ENCODE measurements at places on chromosomes 7 and 10.

GRCh38 chr7:121085922-121086321 is 97.4 kb downstream of the CPED1 start:
- DNase-seq = no peak

GRCh38 chr10:49541762-49542161 is 2.8 kb upstream of the ERCC6 start:
- DNase-seq = no peak

- no peak for DNase-seq
Observed at GRCh38 chr10:27741173-27742091, 4.2 kb downstream of the MKX start.

DNA sequence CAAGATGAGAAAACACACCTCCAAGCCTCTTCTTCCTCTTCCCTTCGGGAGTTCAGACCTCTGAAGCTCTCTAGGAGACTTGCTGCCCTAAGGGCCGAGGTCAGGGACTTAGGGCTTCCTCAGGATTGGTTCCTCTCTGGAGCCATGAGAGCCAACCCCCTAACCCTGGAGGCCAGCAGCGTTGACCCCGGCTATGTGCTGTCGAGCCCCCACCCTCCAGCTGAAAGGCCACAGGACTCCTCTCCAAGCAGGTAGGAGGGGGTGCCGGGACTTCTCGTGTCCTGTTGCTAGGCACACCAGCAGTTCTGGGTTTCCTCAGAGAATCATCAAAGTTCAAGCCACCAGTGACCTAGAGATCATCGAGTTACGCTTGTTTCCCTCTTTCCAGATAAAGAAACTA is 87.4 kb downstream of the ARHGAP22 start:
- no peak for DNase-seq

DNA sequence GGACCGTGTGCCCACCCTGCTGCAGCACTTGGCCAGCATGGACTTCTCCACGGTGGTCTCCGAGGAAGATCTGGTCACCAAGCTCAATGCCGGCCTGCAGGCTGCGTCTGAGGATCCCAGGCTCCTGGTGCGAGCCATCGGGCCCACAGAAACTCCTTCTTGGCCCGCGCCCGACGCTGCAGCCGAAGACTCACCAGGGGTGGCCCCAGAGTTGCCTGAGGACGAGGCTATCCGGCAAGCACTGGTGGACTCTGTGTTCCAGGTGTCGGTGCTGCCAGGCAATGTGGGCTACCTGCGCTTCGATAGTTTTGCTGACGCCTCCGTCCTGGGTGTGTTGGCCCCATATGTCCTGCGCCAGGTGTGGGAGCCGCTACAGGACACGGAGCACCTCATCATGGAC is 1.4 kb downstream of the RBP3 start:
- no peak for DNase-seq

DNA sequence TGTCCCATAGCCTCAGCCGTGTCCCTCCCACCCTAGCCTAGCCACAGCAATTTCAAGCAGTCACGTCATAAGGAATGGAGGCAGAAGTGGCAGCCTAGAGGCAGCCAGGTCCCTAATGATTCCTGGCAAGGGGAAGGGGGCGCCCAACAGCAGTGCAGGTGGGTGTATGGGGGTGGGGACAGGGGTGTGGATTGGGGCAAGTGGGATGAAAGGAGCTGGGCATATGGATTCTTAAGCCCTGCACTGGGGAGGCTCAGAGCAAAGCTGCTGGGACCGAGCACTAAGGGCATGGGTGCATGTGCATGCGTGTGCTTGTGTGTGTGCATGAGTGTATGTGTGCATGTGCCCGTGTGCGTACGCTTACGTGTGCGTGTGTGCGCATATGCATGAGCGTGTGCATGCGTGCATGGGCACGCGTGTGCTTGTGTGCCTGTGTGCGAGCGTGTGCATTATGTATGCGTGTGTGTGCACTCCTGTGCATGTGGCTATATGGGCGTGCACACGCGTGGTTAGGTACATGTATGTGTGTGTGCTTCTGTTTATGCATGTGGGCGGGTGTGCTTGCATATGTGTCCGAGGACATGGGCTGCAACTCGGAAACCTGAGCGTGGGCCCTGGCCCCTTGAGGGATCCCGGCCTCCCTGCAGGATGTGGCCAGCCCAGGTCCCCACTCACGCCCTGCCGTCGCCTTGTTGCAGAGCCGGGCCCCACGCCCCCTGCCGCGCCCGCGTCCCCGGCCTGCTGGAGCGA is 34.1 kb downstream of the SH2B2 start:
- no peak for DNase-seq

Measured in NCI-H774 (cell line).